ENCODE measurements at places on chromosomes 1 and 21.

GRCh38 chr1:236103059-236103458 lies 38.2 kb upstream of the NID1 start:
- no peak for DNase-seq

GRCh38 chr1:4856396-4856795 lies 202.0 kb downstream of the AJAP1 start:
- no peak for DNase-seq

DNA sequence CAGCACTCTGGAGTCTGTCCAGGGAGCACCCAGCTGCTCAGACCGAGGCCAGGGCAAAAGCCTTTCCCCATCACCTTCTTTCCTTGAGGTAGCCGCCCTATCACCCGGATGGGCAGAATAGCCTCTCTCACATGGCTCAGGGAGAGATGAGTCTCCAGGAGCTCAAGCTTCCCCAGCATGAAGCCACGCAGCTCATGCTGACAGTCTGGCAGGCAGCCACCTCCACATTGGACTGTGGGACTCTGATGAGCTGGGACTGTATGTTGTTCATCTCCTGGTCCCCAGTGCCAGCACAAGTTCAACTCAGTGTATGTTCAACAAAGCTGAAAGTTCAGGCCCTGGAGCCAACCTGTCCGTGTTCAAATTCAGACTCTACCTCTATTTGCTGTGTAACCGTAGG lies 75.2 kb upstream of the ZC3H12A start:
- no peak for DNase-seq

GRCh38 chr1:228109962-228110488 lies 926 bp upstream of the MRPL55 start:
- DNase-seq, result peak; percentile 64

DNA sequence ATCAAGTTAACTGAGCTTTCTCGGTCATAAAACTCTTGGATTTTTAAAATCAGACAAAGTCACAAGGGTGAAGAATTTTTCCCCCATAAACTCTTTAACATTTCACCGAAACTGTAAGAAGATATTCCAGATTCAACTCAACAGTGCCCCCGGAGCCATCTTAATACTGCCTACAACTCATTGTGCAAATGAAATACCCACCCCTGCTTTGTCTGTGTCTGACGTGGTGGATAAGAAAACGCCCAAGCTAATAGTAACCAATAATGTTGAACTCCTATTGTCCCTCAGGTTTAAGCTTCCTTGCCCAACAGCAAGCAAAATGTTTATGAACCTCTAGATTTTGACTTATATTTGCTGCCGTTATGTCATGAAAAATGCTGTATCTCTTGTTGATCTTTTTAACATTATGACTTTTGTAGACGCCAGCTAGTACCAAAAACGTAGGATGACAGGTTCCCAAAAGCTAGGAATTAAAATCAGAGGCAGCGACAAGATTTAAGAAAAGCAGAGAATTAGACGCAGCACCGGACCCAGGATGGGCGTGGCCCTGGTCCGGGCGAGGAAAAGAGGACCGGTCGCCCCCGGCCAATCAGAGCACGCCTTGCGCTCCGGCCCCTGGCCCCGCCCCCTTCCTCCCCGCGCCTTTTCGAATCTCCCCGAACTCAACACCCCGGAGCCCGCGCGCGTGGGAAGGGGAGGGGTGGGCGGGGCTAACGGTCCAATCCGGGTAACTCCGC lies 1.1 kb downstream of the STMN1 start:
- peak; percentile 97 for DNase-seq

DNA sequence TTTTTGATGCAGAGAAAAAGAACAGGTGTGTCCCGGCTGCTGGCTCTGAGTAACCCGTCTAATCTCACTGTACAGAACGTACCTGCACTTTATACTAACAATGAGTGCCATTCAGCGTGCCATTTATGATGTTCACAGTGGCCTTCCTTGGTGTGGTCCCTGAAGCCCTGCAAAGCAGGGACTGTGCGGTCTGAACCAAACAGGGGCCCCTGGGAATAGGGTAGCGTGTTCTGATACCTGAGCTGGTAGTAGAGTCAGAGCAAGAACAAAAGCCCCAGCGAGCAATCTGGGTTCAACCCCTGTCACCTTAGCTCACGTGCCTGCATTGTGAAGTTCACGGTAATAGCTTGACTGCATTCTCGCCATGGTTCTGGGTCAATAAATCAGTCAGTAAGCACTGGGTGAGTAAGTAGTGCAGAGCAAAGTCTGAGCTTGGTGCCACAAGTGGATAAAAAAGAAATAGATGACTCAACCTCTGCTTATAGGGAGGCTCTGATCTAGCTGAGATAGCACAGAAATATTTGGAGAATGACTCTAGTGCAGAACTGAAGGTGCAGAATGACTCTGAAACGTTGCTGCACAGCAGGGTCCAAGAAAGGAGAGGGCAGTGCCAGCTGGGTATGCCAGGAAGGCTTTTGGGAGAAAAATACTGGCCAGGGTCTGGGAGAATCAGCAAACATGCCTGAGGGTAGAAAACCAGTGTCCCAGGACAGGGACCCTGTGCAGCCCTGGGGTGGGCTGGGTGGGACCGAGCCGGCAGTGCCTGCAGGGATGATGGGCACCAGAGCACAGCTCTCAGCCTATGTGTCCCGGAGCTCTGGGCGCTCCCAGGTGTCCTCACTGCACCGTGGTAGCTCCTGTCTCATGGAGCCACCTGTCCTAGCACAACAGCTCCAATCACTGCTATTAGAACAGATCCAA lies 125.9 kb downstream of the RHOU start:
- no peak for DNase-seq

DNA sequence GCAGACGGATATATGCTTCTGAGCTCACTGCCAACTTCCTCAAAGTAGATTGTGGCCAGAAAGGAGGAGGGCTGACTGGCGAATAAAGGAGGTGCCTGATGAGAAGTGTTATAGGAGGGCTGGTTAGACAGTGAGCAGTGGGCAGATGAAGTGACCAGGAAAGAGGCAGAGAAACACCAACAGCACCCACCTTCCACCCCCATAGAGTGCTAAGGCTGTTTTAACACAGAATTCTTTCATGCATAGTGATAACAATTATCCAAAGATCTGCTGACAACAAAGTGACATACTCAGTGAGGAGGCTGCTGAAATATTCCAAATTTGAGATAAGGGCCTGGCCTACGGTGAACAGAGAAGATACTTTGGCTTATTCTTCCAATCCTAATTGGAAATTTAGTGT lies 21.2 kb upstream of the MTR start:
- DNase-seq, result no peak

- no peak for DNase-seq
Observed at GRCh38 chr1:49059087-49059486, 282.4 kb upstream of the BEND5 start.

DNA sequence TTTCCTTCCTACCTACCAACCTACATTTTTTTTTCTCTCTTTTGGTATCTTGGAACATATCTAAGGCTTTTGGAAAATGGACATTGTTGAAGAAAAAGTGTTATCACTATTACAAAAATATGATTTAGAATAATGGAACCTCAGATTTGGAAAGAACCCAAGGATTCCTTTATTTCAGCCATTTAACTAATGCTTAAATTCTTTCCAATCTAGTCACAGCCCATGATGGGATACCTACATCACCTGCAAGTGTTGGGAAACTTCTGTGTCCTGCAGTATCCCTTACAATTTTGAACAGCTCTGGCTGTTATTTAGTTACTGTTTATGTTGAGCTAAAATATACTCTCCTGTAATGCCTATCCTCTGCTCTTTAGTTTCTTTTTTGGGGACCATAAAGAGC lies 22.3 kb upstream of the APOBEC4 start:
- no peak for DNase-seq

- DNase-seq, result no peak
Observed at GRCh38 chr1:10604966-10605365, 130.2 kb downstream of the PEX14 start.

- DNase-seq, result no peak
Observed at GRCh38 chr21:23215261-23215660, 2217.1 kb downstream of the NCAM2 start.

- no peak for DNase-seq
Observed at GRCh38 chr1:92843429-92844352, 11.9 kb downstream of the RPL5 start.

DNA sequence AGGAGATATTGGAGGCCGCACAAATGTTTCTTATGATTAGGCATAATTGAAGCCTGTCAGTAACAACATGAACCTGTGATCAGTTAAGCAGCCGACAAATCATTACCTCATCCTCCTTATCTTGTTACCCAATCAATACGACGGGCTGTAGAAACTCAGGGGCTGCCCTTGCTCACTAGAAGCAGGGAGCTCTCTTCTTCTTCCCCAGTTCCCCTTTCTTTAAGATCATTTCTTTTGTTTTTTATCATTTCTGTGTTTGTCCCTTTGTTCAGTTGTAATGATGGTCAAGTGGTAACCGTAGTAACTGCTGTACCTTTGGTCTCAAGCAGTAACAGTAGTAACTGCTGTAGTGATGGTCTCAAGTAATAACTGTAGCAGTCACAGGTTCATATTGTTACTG lies 13.8 kb upstream of the FCGR2A start:
- peak; percentile 66 for DNase-seq

DNA sequence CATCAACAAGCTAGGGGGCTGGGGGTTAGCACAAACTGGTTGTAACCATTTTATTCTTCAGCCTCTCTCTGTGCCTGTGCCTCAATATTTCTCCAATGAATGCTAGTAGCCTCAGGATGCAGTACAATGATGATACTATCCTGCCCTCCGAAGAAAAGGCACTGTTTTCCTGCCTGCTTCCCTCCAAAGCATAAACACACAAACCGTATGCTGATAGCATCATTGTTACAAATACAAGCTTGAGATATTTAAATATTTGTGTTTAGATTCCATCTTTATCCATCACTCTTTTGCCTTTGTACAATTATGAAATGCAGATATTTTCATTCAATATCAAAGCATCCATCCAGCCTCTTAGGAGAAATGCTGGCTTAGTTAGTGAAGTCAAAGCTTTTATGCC lies 404.8 kb downstream of the DUSP10 start:
- no peak for DNase-seq

DNA sequence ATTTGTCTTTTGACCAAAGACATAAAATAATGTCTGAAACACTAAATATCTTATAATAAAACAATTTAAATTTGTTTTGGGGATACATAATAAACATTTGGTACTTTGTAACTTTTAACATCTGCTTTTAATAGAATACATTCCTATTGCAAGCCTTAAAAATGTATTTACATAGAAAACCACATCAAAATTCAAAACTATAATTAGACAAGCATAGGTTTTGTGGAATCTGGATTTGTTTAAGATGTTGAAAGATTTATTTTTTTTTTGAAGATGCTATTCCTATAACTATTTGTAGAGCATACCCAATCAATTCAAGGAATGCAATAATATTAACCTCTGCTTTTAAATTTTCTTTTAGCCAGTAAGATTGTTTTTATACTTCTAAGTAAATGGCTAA lies 125.7 kb downstream of the FMN2 start:
- DNase-seq, result no peak

DNA sequence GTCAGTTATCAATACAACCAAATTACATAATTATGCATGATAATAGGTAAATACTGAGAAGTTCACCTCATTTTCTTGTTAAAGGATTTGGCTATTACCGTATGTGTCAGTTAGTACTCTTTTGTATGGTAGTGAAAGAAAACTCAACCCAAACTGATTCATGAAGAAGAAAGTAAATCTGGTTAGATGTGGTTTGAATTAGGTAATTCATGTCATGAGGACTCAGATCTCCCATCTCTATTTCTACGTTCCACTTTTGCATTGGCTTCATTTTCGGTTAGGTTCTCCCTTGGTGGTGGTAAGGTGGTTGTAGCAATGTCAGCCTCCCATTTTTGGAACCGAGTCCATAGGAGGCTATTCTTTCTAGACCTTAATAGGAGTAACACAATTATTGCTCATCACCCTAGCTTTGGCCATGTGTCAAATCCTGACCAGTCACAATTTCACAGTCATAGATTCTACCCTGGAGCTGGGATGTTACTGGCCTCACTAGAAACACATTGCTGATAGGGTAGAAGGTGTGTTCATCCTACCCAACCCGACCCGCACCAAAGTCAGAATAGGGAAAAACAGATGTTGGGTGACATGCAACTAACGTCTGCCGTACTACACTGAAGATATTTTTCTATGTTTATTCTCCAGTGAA lies 97.6 kb downstream of the OSBPL9 start:
- no peak for DNase-seq

DNA sequence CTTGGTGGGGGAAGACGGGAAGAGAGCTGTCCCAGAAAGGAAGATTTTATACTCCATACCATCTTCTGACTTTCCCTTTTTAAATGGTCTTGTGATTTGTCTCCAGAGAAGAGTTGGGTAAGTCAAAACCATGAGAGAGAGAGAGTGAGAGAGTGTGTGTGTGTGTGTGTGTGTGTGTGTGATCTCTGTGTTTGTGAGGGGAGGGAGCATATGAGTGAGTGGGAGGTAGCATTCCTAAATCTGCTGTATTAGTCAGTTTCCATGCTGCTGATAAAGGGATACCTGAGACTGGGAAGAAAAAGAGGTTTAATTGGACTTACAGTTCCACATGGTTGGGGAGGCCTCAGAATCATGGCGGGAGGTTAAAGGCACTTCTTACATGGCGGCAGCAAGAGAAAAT lies 102.0 kb upstream of the VANGL1 start:
- DNase-seq, result no peak

GRCh38 chr21:41632748-41633475 lies 125.0 kb upstream of the TMPRSS2 start:
- no peak for DNase-seq

DNA sequence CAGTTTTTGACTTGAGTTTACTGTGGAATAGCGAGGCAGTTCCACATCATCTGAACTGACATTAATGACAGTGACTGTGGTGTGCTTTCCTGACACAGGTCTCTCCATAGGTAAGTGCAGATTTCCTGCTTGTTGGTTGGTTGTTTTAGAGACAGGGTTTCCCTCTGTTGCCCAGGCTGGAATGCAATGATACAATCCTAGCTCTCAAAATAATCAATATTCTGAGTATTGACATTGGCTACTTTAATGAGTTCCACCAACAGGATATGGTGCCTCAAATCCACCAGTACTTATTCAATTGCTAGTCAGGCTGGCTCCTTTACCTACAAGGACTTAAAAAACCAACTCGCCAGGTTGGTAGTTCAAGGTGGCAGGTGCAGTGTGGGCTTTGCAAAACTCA lies 63.8 kb downstream of the CLSTN1 start:
- no peak for DNase-seq

GRCh38 chr1:115134850-115135480 lies 45.7 kb upstream of the TSPAN2 start:
- no peak for DNase-seq

DNA sequence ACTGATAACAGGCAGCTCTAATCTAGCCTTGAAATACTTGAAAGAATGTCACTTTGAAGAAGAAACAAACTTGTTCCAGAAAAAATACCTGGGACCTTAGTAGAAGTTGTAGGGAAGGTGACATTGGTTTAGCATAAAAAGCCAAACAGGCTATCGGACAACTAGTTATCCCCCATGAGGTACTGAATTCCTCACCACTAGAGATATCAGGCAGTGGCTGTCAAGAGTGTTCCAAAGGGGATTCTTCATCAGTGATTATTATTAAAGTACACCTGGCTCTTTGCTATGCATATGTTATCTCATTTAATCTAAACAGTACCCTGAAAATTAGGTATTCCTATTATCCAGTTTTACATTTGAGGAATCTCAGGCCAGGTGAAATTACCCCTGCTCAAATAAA lies 13.1 kb upstream of the HMGN2 start:
- DNase-seq, result no peak

- no peak for DNase-seq
Observed at GRCh38 chr1:35845766-35846165, 37.2 kb upstream of the AGO1 start.

GRCh38 chr1:230264342-230264741 lies 161.8 kb downstream of the PGBD5 start:
- no peak for DNase-seq

Measured in erythroblast (primary cell).